CD4-positive, alpha-beta memory T cell (primary cell): ENCODE measurements at places on chromosomes 6 and 20. TPM values are rescaled to one million over a fixed set of nuclear protein-coding genes. Genes with fewer than 3 reads are reported as not detected.

Gene SRMS
- not detected for polyA plus RNA-seq

Gene GSTA1
- not detected for polyA plus RNA-seq

Gene RIPPLY2
- polyA plus RNA-seq: not detected

Gene NCR2
- polyA plus RNA-seq: not detected

Gene TNNC2
- 0.61 TPM for polyA plus RNA-seq

Gene OR12D3
- not detected for polyA plus RNA-seq

Gene DACT2
- not detected for polyA plus RNA-seq

Gene MYO6
- polyA plus RNA-seq: 5.7 TPM

Gene PDYN
- not detected for polyA plus RNA-seq

Gene BEND6
- not detected for polyA plus RNA-seq

Gene BPIFB2
- polyA plus RNA-seq: not detected

Gene C20orf202
- polyA plus RNA-seq: 0.18 TPM

Gene PBOV1
- not detected for polyA plus RNA-seq

Gene EDN3
- polyA plus RNA-seq: not detected

Gene HLA-G
- 2.1 TPM for polyA plus RNA-seq
